Colonic mucosa (tissue), 4 donors: ENCODE measurements at places on chromosomes 11 and 22. TPM values are rescaled to one million over a fixed set of nuclear protein-coding genes. Genes with fewer than 3 reads are reported as not detected.
A peak's percentile ranks its signal among the peaks of the same experiment; 100 is the strongest.

Gene TMPRSS13
- 1.5 TPM for total RNA-seq

DNA sequence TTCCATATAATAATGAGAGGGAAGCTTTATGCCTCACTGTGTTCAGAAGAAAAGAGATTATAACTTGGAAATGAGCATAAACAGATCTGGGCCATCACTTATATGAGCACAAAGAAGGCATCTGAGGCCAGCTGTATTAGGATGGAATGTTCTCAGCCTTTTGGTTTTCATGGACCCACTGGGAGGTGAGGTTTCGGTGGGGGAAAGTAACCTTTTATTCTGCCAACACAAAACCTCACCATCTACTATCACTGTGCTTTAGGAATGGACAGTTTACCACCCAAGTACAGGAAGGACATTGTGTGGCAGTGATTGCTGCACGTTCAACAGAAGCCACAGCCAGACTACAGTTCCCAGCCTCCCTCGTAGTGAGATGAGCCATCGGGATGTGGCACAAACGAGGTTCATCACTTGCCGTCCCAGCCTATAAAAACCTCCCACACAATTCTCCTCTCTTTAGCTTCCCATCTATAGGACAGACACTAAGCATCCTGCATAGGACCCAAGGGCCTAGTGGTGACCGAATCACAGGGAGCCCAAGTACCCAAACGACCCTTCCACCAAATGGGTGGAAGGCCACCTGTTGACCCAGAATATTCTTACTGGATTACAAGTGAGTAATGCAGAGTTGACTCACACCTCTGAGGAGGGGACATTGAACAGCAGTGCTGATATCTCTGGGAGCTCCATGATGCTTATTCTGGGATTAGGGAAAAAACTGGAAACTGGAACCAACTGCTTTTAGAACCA is 121.5 kb upstream of the RAG2 start:
- no peak for DNase-seq

Gene LMF2
- 60.0 TPM for total RNA-seq

- no peak for DNase-seq
Measured at GRCh38 chr11:125162743-125163142, 1.8 kb upstream of the PKNOX2 start.

GRCh38 chr11:44709281-44709562 is 17.5 kb upstream of the TSPAN18 start:
- DNase-seq: no peak

Gene DMC1
- total RNA-seq: 3.0 TPM

DNA sequence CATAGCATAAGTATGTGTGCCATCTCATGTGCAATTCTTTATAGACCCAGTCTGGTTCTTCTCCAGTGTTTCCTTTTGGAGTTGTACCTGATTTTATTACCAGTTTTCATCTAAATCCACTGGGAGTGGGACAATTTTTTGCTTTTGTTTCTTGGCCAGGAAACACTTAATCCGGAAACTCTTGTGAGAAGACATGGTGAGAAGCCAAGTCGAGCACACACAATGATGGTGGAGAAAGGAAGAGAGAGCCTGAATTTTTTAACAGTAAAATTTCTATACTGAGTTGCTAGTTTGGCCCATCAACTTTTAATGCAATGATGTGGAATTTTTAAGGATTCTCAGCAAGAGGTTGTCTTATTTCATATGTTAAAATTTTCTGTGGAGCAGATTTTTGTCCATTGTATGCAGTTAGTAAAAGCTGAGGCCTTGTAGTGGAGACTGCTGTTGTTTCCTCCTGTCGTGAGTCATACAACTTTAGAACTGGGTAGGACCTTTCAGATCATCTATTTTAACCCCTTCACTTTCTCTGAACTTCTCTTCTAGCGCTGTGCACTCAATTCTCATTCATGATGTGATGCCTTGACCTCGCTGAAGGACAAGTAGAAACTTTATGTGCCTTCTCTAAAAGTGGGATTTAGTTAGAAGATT is 17.1 kb downstream of the FAR1 start:
- DNase-seq: no peak

GRCh38 chr22:36724836-36725235 is 21.3 kb upstream of the CACNG2 start:
- DNase-seq: no peak

- DNase-seq: no peak
Measured at GRCh38 chr11:114130629-114131277, 71.2 kb downstream of the ZBTB16 start.

- DNase-seq: no peak
Measured at GRCh38 chr11:121059605-121060004, 35.7 kb downstream of the TBCEL start.

GRCh38 chr11:115657586-115657985 is 153.4 kb upstream of the CADM1 start:
- DNase-seq: no peak

- DNase-seq: no peak
Measured at GRCh38 chr11:75270896-75271418, 30.4 kb downstream of the TPBGL start.

GRCh38 chr22:20283674-20284066 is 15.6 kb upstream of the RTN4R start:
- DNase-seq: no peak

- DNase-seq: no peak
Measured at GRCh38 chr22:35526333-35526979, 14.2 kb upstream of the RASD2 start.

DNA sequence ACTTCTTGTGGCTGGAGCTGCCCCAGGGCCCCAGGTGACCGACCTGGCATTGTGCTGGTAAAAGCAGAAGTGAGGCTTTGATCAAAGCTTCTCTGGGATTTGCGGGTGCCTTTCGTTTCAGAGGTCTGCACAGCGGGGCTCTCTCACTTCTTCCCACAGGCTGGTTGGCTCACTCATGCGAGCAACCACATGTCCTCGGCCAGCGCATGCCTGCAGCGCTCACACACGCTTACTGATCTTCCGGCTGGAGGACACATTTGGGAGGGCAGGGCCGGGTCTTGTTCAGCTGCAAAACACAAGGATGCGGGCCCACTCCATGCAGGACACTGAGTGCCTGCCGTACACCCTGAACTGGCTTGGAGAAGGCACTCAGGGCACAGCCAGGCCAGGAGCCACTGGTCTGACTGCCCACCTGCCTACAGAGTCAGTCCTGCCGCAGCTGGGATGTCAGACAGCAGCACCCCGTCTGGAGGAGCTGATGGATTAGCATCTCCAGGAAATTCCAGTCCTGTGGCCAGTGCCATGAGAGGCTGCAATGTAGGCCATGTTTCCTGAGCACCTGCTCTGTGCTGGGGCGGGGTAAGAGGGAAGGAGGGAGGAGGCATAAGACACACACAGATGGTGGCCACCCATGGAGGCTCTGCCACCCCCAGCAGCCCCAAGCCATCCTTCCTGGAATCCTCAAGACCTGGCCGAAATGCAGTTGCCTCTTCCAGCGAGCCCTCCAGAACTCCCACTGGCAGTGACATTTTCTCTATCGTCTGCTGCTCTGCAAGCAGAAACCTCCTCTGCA is 1383.2 kb downstream of the BRD1 start:
- no peak for DNase-seq

Gene CNTF
- 1.8 TPM for total RNA-seq

- peak; percentile 60 for DNase-seq
Measured at GRCh38 chr11:74255741-74256375, 55.6 kb downstream of the P4HA3 start.

DNA sequence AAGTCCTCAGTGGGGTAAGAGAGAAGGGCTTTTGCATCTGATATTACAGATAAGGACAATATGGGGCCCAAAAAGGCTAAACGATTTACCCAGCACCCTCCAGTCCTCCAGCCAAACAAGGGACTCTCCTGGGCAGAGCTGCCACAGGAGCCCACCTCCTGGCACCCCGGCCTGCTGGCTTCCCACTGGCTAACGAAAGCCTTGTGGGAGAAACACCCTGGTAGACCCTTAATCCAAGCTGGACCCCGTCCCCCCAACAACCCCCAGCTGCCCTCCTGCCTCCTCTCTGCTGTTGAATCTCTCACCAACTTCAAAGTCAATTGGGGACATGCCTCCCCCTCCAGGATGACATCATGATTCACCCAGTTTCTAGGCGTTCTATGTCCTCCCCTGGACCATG is 10.8 kb downstream of the C1QTNF6 start:
- no peak for DNase-seq

Gene SEPTIN3
- total RNA-seq: 0.69 TPM

GRCh38 chr22:48366591-48366990 is 1461.1 kb downstream of the BRD1 start:
- DNase-seq: no peak

GRCh38 chr22:30605449-30606110 is 1.4 kb upstream of the TCN2 start:
- DNase-seq: peak; percentile 79

DNA sequence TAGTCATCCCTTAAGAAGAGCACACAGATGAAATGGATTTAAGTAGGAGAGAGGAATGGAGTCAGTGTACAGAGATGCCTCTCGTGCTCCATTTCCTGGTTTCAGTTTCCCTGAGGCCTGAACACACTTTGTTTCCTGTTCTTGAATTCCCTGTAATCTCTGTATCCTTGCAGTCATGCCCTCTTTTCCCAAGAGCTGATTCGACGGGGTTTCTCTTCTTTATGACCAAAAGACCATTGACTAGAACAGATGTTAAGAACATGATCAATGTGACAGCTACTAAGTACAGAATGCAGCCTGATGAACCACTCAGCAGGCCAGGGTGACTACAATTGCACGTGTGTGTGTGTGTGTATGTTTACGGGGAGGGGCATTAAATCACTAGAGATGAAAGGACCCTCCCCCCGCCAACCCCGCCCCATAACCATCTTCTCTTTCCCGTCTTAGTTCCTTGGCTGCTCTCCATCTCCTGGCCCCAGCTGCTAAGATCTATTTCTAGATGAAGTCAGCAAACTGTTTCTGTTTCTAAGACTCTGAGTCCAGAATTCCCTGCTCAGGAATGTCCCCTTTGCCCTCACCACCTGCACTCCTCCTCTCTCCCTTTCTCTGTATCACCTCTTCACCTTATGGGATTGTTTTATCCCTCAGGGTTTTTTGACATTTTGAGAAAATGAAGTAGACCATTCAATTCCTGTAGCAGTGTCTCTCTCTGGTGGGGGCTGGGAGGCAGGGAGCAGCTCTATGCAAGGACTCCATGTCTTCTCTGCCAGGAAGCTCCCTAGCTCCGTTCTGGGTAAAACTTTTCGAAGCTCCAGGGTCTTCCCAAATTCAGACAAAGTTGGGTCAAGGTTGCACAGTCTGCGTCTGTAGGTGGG is 26.0 kb downstream of the SLC22A6 start:
- DNase-seq: peak; percentile 43

GRCh38 chr22:30087611-30088010 is 7.3 kb downstream of the HORMAD2 start:
- no peak for DNase-seq

- peak; percentile 74 for DNase-seq
Measured at GRCh38 chr11:129143335-129143734, 48.8 kb downstream of the ARHGAP32 start.

- DNase-seq: no peak
Measured at GRCh38 chr11:104169091-104169490, 5.1 kb upstream of the PDGFD start.

DNA sequence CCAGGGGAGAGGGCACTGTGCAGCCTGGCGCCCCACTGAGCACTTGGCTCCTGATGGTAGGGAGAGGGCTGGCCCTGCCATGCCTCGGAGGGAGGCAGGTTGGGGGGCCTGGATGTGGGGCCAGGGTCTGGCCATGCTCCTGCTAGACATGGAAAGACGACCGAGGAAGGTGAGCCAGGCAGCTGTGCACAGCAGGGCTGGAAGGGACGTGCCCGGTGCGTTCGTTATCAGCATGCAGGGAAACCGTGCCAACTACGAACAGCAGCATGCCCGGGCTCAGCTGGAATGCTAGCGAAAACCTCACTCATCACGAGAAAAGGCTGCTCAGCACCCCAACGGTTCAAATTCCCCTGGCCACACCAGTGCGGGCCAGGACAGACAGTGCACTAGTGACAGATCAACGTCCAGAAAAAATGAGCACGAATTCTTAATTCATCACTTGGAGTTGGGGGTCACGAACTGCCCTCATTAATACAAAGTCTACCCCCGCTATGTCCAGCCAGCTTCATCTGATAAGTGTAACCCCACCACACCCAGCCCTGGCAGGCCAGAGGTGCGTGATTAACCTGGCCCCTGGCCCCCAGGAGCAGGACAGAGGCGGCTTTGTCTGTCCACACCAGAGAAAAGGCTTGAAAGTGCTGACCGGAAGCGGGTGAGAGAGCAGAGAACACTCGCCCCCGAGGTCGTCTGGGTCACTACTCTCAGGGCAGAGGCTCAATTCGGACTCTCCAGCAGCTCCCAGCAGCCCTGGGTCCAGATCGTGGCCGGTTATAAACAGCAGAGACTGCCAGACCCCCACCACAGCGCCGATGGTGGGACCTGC is 84.2 kb downstream of the CELSR1 start:
- DNase-seq: no peak

- DNase-seq: no peak
Measured at GRCh38 chr11:23211221-23211620, 350.9 kb upstream of the CCDC179 start.

Gene APLNR
- 2.5 TPM for total RNA-seq

DNA sequence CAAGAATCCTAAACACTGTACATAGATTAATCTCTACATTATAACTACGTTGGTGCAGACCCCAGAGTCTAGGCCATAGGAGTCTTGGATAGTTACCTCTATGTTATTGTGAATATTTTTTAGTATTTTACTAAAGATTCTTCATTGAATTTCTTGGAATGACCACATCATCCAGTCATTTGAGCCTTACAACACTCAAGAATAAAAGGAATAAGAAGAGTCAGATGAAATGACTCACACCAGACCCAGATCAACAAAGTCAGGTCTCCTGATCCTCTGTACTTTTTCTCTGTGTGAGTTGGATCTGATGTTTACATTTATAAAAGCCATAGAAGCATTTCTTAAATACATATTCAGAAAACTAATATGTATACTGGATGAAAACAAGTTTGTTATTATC is 179.2 kb upstream of the ARHGAP20 start:
- DNase-seq: no peak

Gene SCGB1A1
- not detected for total RNA-seq

GRCh38 chr11:128509621-128510389 is 77.6 kb downstream of the ETS1 start:
- DNase-seq: no peak

- no peak for DNase-seq
Measured at GRCh38 chr22:47540011-47540410, 777.6 kb downstream of the TBC1D22A start.

DNA sequence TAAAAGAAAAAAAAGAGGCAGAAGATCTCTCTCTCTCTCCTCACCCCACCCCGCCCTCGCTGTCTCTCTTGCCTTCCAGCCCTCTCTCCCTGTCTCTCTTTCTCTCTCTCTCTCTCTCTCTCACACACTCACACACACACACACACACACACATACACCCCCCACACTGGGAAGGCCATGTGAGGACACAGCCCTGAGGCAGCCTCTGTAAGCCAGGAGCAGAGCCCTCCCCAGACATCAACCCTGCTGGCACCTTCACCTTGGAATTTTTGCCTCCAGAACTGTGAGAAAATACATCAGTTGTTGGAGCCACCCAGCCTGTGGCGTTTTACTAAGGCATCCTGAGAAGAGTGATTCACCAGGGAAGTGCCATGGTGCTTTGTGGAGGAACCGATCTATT is 14.7 kb downstream of the APOL3 start:
- no peak for DNase-seq

Gene PLAAT5
- not detected for total RNA-seq

Gene CLMP
- 13.2 TPM for total RNA-seq

Gene KIRREL3
- total RNA-seq: 0.64 TPM

Gene C22orf42
- total RNA-seq: not detected

GRCh38 chr11:5546457-5546856 is 1.9 kb downstream of the OR52H1 start:
- DNase-seq: no peak
